ENCODE measurements at places on chromosomes 16 and 17.
A peak's percentile ranks its signal among the peaks of the same experiment; 100 is the strongest.

DNA sequence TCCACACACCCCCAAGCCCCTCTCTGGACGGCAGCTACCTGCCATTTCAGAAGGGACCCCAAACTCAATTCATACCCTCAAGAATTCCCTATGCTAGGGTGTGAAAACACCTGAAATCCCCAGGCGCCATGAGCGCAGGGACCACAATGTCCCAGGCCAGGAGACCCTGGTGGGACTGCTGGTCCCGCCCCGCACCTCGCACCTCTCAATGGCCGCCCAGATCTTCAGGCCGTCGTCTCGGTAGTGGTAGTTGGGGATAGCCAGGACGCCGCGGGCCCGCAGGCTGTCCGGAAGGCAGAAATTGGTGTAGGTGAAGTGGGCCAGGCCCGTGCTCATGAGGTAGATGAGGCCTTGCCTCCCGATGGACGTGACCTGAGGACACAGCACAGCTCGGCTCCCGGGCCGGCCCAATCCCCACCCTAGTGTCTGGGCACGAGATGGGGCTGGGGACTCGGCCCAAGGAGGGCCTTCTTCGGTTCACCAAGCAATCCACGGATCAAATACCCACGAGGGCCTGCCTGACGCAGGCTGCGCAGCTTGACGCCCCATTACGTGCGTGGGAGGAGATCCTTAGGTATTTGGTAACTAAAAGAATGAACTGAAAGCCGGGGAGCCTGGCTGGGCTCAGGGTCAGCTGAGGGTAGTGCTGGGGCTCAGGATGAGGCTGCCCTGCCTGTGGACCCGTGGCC is 9.2 kb downstream of the ALOXE3 start:
- no peak for DNase-seq

GRCh38 chr16:89620406-89620841 is 7.0 kb downstream of the DPEP1 start:
- DNase-seq, result no peak

DNA sequence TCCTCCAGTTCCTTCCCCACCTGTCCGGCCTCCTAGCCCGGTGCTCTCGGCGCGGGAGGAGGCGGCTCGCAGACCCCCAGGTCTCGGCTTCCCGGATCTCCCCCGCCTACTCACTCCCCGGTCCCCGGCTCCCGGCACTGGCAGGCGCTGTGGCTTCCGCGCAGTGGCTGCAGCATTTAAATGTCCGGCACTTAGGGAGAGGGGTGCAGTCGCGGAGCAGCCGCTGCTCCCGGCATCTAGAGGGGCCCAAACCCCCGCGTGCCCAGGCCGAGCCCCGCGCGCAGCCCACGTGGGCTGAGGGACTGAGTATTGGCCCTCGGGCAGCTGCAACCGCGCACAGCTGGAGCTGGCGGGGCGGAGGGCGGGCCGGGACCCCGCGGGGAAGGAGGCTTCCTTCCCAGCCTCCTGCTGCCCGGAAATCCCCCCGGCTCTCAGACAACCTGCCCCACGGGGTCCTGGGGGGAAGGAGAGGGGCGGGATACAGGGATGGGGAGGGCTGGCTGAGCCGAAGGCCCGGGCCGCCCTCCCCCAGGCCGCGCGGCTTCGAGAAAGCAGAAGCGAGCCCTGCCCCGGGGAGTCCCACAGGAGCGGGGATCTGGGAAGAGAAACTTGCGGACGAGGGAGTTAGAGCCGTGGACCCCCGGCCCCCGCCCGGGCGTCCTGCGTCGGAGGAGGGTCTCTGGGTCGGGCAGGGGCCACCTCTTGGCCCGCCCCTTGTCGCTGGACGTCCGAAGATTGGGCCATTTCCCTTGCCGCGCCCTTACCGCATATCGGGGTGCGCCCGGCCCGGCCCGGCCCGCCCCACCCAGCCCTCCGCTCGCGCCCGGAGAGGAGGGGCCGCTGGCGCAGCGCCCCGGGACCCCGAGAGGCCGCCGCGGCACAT is at the start of gene MMP25:
Gene MMP25 (plus strand): TSS at position 804 of the 883 bp plus-strand sequence. CDS start 357 bp downstream, outside the sequence.
- peak; percentile 66 for DNase-seq

DNA sequence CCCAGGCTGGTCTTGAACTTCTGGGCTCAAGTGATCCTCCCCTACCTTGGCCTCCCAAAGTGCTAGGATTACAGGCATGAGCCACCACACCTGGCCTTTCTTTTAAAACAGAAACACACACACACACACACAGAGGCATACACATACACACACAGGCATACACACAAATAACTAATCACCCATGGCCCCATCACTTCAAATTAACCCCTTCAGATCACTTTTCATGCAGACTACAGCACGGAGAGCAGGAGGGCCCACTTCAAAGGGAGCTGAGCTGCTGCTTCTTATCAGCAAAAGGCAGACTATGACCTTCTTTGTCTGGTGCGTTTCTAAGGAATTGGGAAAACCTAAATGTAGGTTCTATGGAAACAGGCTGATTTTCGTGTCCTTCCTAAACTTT is 1.9 kb downstream of the CLCN7 start:
- no peak for DNase-seq

DNA sequence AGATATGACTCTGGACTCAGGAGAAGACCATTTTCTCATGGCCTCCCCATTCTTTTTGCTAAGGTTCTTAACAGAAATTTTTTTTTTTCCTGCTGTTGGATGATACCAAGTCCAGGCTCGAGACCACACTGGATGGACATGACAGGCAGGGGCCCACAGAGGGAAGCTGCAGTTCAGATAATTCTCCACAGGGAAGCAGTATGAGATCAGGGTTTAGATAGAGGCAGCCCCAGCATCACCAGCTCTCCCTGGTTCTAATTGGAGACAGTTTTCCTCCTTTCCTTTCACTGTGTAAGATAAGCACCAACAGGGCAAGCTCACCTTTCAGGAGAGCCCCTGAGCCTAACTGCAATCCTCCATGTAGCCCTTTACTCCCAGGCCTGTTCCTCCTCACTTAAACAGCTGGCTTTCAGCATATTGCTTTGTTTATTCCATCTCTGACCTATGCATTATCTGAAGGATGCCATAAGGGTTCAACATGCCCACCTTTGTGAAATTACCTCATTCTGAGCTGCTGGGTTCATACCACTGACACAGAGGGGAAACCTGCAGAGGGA is 108.1 kb downstream of the SNX11 start:
- peak; percentile 62 for DNase-seq

GRCh38 chr17:27495460-27495859 is 39.2 kb downstream of the KSR1 start:
- no peak for DNase-seq

DNA sequence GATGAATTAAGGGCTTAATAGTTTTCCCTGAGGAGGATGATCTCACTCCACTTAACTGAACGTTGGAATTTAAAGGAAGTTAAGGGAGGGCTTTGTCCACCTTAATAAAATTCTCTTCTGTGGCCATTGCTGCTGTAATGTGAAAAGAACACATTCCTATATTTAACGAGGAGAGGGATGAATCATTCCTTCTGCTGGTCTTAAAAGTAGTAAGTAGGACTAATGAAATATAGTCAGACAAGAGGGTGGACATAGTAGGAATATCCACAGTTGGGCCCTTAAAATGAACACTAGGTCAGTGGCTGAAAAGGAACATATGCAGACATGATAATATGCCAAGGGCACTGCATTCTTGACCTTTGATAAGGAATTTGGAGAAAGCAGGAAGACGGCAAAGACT is 405.6 kb downstream of the PMP22 start:
- no peak for DNase-seq

- DNase-seq, result no peak
These were observed 17.4 kb downstream of the TNFRSF13B start for GRCh38 chr17:16954521-16954920.

DNA sequence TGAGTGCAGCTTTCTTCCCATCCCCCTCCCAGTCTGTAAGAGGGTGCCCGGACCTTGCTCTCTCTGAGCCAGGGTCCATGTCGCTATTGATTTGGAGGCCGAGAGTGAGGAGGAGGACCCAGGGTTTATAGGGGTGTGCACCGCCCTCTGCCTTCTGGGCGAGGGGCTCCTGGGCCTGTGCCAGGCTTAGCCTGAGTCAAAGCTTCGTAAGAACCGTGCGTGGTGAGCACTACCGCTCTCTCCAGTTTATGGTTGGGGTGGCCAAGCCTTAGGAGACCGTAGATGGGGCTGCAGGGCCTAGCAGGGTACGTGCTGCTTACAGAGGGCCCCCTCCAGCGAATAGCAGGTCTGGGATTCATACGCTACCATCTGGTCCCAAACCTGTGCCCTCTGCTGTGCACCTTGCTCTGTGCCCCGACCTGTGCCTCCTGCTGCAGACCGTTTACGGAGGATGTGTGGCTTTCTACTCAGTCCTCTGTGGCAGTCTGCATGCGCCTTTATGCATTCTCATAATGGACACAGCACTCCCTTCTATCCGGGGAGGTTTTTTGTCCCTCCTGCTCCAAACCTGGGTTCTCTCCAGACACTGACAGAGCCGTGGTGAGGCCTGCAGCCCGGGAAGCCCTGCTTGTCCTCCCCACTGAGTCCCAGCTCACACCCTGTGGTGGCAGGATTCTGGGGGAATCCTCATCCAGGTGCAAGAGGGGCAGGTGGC is 54.7 kb downstream of the PGS1 start:
- DNase-seq, result no peak

- DNase-seq, result no peak
These were observed 29.1 kb downstream of the RPTOR start for GRCh38 chr17:80573701-80574100.

DNA sequence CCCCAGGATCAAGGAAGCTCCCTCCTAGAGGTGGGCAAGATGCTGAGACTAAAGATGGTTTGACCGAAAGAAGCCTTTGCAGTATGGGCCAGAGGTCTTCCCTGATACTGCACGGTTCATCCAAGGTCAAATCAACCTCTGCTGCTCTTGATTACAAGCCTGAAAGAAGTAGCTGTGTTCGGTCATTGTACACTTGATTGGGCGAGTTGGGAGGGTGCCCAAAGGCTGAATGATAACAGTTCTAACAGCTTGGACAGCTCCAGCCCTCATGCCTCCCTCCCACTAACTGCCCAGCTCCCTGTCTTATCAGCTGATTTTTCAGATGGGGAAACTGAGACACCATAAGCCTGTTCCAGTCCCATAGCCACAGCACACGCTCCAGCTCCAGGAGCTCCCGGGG is 42.8 kb downstream of the ABCC12 start:
- no peak for DNase-seq

DNA sequence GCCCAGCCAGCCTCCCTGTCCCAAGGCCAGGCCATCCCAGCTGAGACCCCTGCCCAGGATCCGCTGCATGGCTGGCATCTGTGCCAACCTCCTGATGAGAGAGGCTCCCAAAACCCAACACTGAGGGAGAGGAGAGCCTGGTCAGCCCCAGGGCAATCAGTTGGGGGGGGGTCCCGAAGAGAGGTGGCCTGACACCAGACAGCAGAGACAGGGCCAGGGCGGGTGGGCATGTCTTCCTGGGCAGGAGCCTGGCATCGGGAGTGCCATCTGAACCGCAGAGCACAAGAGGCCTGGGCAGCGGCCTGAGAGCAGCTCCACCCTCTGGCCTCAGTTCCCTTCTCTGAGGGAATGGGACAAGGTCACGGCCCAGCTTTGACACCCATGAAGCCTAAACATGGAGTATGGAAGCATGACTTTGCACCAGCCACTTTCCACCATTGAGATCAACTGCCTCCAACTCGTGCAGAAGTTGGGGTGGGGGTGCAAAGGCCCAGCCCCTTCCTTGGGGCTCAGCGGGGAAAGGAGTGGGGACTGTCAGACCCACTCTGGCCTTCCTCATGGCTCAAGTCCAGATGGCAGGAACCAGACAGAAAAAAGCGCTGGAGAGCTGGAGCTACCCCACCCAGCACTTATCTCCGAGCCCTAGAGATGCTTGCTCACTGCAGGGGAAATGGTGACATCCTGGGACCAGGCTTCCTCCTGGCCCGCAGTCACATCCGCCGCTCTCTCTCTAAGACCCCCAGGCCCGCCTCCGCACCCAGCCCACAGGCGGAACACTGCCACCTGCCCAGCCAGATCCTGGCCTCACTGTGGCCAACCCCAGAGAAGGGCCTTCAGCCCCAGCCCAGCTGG is 9.7 kb downstream of the RHBDF2 start:
- no peak for DNase-seq

GRCh38 chr17:49121696-49122292 is 10.8 kb upstream of the B4GALNT2 start:
- DNase-seq, result no peak

DNA sequence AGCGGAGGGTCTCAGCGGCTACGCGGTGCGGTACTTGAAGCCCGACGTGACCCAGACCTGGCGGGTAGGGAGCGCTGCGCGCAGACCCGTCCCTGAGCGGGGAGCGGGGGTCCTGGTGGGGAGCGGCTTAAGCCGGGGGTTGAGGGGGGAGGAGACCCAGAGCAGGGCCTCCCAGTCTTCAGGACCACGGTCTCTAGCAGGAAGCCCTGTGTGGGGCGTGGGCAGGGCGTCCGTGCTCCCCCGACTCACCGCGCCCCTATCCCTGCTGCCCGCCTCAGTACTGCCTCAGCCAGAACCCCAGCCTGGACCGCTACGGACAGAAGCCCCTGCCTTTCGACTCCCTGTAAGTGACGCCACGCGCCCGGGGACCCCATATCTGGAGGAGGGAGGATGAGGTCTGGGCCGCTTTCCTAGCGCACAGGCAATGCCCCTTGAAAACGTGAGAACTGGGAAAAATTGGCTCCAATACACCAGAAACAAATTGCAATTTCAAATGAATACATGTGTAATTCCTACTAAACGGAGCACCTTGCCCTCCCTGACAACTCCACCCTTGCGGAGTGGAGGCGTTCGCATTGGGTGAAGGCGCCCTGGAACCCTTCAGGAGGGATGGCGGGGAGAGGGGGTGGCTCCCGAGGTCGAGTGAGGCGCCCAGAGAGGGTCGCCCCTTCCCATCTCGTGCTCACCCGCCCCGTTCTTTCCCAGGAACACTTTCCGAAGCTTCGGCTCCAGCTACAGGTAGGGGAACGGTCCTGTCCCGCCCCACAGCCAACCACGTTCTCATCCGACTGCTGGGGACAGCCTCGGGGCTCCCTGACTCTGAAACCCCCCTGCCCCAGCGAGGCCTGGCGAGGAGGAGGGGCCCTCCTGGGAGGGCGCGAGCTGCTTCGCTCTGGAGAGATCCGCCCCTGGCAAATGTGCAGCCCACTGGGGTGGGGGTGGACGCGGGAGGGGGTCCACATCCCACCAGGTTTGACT is 14.6 kb upstream of the CNGB1 start:
- peak; percentile 67 for DNase-seq

- no peak for DNase-seq
These were observed 233.6 kb downstream of the SEC14L1 start for GRCh38 chr17:77374170-77374936.

DNA sequence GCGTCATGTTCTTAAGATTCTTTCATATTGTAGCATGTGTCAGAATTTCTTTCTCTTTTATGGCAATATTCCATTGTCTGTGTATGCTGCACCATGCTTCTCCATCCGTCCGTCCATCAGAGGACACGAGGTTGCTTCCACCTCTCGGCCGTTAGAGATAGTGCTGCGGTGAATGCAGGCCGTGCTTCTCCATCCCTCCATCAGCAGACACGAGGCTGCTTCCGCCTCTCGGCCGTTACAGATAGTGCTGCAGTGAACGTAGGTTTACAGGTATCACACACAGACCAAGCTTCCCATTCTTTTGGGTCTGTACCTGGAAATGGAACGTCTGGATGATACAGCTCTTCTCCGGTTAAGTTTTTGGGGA is 113.5 kb downstream of the CMIP start:
- DNase-seq, result no peak

GRCh38 chr17:50728881-50729765 is 9.7 kb downstream of the LUC7L3 start:
- no peak for DNase-seq

GRCh38 chr16:70703041-70703834 is 17.4 kb upstream of the MTSS2 start:
- peak; percentile 79 for DNase-seq

All from retina (tissue), 1 donor.